ENCODE measurements at places on chromosomes 3 and 15.

DNA sequence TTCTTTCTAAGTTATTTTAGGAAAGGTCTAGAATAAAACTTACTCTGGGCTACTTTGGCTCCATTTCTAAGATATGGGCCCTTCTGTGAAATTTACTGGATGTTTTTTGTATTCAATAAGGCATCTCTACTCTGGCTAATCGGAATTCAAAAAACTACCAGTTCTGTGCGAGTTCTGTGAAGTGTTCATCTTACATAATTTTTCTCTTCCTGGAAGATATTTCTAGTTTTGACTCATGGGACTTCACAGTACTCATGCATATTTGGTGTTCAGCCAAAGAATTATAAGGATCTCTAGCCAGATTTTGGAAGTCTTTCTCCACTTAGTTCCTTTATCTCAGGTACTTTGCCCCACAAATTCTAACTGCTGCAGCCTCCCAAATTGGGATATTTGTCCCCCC lies 46.4 kb upstream of the MBNL1 start:
- DNase-seq: no peak

GRCh38 chr15:59349680-59350420 lies 22.8 kb downstream of the MYO1E start:
- DNase-seq: no peak

GRCh38 chr3:178454726-178455125 lies 81.5 kb upstream of the KCNMB2 start:
- no peak for DNase-seq

DNA sequence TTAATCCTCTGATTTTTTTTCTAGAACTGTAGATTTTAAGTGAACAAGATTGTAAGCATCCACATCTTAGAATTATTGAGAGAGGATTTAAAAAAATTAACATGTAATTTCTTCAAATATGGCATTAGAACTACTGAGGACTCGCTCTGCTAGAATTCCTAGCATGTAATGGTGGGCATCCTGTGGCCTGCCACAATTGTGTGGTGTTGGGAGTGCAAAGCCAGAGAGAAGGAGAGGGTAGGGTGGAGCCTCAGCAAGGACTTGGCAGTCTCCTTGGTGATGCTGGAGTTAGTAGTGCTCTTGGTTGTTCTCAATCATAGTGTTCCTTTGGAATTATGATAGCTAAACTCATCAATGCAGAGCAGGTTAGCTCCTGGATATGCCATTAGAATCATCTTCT lies 443.9 kb upstream of the TBL1XR1 start:
- no peak for DNase-seq

- DNase-seq: no peak
Observed at GRCh38 chr3:123317716-123318115, 116.0 kb downstream of the SEC22A start.

DNA sequence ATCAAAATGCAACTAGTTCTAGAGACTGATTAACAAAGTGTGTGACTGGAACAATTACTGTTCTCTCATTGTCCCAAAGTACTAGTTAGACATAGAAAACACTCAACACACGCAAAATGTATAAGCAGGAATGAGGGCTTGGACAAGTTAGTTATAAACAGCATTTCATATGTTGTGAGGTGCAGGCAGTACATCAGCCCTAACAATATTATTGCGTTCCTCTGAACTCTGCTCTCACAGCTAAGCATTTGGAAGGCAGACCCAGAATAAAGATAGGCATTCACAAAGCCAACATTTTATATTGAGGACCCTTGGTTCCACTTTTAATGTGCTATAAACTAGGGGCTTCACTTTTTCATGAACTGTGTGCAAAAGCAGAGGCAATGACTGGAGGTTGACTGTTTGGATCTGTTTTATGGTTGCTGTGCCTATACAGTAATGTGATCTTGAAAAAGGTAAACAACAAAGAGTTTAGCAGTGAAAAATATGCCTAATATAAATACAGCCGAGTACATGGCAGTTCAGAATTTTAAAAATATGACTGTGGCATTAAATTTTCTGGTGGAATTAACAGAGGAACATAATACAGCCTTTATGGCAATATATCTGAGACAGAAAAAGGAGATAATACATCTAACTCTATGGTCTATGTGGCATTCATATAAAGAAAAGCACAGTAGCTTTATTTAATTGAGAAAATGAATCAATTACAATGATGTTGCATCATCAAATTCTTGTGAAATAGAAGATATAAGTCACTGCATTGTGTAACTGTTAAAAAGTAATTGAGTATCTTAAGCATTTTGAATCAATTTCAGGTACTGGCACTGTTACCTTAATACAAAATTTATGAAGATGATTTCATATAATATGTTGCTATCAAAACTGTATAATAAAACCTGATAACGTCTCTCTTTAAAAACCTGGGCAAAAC lies 80.0 kb upstream of the SKOR1 start:
- no peak for DNase-seq

GRCh38 chr15:24962880-24963279 lies 8.1 kb downstream of the SNRPN start:
- DNase-seq: no peak

All from T follicular helper cell (primary cell).